ENCODE measurements at places on chromosomes 3 and 15.

DNA sequence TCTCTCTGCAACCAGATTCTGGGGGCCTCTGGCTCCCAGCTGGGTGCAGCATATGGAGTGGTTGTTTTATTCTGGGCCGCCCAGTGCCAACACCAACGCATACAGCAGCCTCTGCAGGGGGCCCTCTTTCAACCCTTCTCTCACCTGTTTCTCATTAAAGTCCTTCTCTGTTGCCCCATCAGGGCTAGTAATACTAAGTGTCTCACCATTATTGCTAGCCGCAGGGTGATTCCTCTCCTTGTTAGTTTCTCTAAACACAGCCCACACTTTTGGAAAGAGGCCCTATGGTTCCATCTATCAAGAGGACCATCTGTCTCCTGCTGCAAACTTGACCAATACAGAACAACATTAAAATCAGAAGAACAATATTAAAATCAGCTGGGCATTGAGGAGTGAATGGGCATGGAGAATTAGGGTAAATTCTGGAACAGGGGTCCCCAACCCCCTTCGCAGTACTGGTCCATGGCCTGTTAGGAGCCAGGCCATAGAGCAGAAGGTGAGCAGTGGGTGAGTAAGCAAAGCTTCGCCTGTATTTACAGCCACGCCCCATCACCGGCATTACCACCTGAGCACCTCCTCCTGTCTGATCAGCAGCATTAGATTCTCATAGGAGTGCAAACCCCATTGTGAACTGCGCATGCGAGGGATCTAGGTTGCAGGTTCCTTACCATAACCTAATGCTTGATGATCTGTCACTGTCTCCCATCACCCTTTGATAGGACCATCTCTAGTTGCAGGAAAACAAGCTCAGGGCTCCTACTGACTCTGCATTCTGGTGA is 36.5 kb downstream of the ALS2CL start:
- no peak for DNase-seq

- DNase-seq, result no peak
Measured at GRCh38 chr15:67977414-67978089, 76.6 kb upstream of the PIAS1 start.

DNA sequence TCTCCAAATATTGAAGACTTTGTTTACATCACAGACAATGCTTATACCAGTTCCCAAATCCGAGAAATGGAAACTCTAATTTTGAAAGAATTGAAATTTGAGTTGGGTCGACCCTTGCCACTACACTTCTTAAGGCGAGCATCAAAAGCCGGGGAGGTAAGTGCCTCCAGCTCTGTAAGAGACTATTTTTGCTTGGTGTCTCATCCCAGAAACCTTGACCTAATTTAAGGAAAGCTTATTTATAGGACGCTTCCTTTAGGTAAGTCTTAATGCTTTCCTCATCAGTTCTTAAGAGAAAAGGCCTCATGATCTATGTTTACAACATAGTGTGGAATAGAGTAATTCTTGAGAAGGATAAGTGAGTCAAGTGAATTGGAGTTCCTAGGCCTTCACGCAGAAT is 11.8 kb downstream of the CCNB2 start:
- no peak for DNase-seq

DNA sequence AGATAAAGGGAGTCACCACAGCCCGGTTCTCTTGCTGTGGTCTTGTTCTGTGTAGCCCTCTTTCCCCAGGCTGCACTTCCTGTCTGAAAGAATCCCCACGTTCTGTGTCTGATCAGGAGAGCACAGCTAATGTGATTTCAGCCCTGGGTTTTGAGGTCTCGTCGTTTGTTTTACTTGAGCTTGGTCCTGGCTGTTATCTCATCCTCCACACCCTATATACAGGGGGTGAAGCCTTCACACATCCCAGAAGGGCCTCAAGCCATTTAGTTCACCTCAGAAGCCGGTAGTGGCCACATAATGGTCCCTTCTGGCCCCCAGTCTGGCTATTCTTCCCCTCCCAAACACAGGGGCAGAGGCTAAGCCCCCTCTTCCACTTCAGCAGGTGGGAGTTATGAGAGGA is 115.6 kb downstream of the PDE8A start:
- DNase-seq, result no peak

- DNase-seq, result no peak
Measured at GRCh38 chr15:28111543-28111942, 12.4 kb upstream of the OCA2 start.

GRCh38 chr3:10695595-10696285 is 120.3 kb upstream of the SLC6A11 start:
- DNase-seq, result no peak

DNA sequence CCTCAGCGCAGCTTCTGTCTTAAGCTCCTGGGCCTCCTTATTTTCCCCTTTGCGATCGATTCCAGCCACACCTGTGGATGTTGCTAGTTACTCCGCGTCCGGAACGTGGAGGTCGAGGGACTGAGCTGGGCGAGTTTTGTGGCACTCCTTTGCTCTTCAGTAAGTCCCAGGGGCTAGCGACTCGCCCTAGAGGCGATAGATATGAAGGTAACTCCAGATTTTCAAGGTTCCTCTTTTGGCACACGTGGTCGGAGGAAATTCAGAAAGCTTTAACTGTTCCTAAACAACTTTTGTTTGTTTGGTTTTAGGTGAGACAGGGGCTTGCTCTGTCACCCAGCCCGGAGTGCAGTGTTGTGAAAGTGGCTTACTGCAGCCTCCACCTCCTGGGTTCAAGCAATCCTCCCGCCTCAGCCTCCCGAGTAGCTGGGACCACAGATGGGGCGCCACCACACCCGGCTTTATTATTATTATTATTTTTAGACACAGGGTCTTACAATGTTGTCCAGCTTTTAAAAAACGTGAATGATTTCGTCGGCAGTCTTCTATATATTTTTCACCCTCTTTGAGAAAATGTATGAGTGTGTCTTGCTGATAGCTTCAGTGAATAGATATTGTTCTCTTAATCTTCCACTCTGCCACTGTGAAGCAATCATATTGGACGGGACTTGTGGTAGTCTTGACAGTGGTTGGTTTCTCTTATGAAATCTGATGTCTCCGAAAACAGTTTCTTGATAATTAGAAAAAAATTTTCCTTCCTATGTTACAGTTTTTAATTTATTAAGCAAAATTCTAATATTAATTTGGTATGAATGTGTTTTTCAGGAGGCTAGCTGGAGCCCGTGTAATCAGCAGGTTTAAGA is 785 bp downstream of the MFSD1 start:
- DNase-seq, result peak; percentile 81

GRCh38 chr15:51350723-51351122 is 9.3 kb downstream of the GLDN start:
- no peak for DNase-seq

DNA sequence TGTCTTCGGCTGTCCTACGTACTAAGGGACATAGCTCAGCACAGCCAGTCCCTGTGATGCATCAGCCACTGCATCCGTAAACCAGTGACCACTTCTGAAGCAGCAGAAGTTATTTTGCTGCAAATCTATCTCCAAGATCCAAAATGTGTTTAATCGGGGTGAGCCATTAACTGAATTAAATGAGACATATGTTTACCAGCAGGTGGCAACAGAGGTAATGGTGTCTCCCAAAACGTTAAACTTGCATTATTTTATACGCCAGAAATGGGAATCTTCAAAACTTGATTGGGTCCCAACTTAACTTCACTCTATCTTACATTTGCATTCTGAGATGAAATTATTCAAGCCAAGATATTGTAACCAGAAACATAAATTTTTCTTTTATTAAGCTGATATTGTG is 75.3 kb upstream of the BOC start:
- DNase-seq, result peak; percentile 39

All from NAMALWA (cell line).